B cell (primary cell): ENCODE measurements at places on chromosomes 2 and 18.

- DNase-seq: no peak
Observed at GRCh38 chr2:226466589-226466988, 333.0 kb downstream of the IRS1 start.

DNA sequence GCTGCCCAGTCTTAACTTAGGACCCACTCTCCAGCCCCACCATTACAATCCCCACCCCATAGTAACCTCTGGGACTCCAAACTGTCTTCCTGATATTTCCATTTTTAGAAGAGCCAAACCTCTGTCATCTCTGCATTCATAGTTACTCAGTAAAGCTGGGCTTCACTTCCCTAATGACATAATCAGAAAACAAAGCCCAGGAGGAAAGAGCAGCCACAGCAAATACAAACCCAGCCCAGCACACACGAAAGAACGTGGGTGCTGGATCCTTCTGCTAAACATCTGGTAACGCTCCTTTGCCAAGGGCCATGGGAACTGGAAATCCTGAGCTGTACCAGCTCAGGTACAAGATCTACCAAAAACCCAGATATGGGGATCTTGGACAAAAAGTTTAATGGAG is 36.8 kb upstream of the RIOK3 start:
- no peak for DNase-seq

DNA sequence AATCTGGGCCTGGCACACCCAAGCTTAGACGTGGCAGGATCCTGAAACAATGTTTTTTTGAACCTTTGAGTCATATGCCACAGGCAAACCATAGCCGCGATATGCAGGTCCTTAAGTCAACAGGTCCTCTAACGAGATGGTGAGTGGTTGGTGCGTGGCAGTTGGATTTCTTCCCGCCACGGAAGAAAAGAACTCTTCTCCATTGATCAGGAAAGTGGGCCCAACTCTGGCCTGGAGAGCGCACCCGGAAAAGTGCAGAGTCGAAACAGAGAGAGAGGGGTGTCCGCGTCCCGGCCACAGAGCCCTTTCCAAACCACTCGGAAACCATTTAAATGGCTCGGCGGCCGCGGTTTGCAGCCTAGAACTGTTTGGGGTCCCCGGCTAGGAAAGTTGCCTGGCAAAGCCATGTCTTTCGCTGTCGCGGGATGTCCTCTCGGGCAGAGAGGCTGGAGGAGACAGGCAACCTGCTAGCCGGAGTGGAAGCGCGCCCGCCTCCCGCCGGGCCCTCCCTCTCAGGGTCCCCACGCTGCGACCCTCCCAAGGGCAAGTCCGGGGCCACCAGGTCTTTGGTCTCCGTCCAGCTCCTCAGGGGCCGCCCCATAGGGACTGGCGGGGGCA is 777 bp downstream of the GALNT3 start:
- peak; percentile 44 for DNase-seq

DNA sequence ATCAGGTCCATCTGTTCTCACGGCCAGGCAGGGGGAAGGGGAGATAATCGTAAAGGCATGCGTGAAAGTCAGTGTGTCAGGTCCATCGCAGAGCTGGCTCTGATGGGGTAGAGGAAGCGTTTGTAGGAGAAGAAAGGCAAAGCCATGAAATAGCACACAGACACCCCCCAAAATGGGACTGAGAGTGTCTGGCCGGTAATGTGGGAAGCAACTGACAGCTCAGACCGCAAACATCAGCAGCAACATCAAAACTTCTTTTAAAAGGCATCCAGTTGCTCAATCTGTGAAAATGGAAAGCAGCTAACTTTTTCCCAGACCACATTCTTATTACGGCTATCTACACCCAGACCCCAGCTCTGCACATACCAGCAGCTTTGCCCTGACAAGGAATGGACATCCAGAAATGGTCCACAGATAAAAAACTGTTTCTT is 232.6 kb downstream of the EN1 start:
- no peak for DNase-seq

- DNase-seq: no peak
Observed at GRCh38 chr2:238259061-238260020, 19.5 kb upstream of the HES6 start.

DNA sequence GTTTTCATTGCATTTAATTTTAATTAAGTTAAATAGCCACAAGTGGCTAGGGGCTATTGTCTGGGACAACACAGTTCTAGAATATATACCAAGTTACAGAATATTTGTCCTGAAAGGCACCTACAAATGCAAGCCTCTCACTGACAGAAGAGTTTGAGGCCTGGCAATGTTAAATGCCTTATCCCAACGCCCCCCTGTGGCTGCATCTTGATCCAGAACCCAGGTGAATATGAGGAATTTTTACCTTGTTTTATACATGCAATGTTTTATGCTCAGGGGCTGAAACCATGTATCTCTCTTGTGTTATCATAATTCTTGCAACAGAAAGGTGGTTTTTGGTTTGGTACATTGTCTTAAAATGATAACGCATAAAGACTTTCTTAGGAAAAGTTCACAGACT is 71.8 kb upstream of the SEC11C start:
- no peak for DNase-seq

- no peak for DNase-seq
Observed at GRCh38 chr2:42054714-42055430, 7.1 kb downstream of the PKDCC start.

- peak; percentile 40 for DNase-seq
Observed at GRCh38 chr2:231037202-231037730, at the start of gene C2orf72. Gene C2orf72 (plus strand): TSS chr2:231037523. CDS start chr2:231037566, 43 bp downstream.

DNA sequence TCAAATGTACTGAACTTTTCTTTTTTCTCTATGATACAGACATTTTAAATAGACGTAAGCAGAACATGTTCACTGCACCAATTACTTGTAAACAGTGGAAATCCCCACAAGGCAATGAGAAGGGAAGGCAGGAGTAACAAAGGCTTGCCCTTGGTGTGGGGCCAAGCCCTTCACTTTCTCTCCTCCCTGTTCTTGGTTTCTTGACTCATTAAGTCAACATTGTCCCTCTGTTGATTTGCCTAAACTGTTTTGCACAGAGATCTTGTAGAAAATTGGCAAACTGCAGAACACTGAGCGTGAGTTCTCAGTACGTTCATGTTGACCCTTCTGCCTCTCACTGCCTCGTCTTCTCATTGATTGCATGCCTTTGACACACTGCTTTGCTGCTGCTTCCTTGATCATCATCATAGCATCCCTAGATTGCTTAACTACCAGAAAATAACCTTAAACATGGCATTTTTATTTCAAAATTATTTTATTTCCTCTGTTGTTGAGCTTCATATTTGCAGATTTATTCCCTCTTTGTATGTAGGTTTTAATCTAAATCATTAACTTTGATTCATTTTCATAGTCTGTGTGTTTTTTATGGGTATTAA is 257.7 kb downstream of the PTGR3 start:
- DNase-seq: peak; percentile 13

GRCh38 chr18:76980663-76981395 is 151.8 kb downstream of the MBP start:
- peak; percentile 85 for DNase-seq

DNA sequence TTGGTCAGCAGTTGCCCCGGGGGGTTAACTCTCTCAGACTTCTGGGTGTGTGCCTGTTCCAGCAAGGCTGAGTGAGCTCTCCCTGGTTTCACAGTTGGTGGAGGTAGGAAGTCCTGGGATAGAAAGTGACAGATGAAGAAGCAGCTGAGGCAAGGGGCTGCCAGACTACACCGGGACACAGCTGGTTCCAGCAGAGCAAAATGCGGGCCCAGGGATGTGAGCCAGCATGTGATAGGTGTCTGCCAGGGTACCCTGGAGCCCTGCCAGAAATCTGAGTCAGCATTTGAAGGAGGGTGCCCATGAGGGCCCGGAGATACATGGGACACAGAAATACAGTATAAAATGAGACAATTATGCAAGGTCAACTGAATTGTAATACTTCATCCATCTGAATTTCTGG is 79.3 kb upstream of the LGALSL start:
- DNase-seq: no peak

GRCh38 chr2:239322416-239323086 is 78.3 kb downstream of the HDAC4 start:
- DNase-seq: no peak

DNA sequence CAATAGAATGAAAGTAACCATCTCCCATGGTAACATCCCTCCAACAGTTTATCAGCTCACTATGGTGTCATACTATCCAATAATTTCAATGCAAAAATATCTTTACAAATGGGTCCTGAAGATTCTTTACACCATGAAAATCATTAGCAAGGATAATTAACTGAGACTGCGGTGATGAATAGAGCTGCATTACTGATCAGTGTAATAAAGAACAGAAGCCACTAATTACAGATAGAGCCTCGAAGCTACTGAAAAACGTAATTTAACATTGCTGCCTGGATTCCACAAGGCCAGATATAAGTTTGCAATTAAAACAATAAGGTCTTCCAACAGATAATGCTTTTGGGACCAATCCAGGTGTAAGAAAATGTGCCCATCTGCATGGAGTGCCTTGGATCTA is 1245.8 kb upstream of the SLC39A10 start:
- no peak for DNase-seq

GRCh38 chr2:45754131-45755010 is 102.9 kb downstream of the PRKCE start:
- no peak for DNase-seq

DNA sequence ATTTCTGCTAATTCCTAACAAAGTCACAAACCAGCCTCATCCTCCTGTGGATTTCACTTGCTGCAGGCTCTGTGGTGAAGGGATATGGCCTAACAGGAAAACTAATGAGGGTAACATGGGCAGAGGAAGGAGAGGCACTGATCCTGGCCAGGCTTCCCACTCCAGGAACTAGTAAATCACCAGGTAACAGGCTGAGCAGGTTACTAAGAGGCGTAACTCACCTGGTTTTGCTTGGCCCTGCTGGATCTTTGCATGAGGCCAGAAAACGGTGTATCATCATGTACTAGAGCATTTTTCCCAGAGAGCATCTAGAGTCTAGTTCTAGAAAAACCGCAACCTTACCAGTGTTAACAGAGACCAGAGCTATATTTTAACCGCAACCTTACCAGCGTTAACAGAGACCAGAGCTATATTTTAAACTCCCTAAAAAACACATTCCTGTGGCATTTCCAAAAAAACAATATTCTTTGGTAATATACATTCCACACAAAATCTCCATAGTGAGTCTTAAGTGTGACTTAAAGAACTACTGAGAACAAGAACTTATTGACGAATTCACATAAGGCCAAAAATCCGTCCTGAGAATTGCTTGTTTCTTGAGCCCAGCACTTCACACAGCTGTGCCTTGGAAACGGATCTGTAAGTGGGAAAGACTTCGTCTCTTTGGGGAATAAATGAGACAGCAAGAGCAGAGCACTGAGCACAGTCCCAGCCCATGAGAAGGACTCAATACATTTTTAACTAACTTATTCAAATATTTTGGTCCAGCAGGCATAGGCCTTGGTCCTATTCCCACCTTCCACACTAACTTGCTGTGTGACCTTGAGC is 43.4 kb downstream of the DPP4 start:
- no peak for DNase-seq

DNA sequence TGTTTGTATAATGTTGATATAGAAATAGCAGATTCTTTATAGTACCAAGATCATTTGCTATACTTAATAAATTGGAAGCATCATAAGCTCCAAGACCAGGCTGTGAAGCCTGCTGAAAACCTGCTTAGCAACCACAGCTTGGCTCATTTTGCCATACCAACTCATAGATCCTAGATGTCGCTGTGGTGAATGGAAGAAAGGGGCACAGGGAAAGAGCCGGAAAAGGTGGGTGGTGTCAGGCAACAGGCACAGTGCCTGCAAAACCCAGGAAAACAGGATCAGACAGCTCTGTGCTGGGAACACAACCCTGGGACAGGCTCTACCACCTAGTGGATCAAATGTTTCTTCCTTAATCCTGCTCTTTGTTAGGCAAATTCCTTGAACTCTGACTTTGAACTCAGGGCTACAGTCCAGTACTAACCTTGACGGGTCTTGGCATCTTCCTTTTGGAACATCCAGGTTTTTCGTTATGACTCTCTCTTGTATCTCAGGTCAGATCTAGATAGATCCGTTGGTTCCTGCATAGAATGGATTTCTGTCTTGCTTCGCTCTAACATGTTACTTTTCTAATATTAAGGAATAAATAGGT is 31.6 kb downstream of the TWSG1 start:
- DNase-seq: no peak

GRCh38 chr18:62555135-62555534 is 32.3 kb downstream of the ZCCHC2 start:
- DNase-seq: no peak

DNA sequence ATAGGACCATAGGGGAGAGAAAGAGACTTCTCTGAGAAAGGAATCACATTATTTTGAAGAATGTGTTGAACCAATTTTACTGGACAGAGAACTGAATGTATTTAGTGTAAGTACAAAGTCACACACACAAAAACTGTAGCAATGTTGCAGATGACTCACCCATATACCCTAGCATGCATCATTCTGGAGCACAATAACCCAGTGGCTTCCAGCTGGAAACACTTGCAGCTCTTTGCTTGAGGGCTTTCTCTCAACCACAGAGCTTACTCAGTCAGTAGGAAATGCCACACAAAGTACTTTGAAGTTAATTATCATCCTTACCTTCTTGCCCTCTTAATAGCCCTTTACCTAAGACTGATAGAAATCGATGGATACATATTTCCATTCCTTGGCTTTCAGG is 760.0 kb upstream of the FSHR start:
- no peak for DNase-seq

DNA sequence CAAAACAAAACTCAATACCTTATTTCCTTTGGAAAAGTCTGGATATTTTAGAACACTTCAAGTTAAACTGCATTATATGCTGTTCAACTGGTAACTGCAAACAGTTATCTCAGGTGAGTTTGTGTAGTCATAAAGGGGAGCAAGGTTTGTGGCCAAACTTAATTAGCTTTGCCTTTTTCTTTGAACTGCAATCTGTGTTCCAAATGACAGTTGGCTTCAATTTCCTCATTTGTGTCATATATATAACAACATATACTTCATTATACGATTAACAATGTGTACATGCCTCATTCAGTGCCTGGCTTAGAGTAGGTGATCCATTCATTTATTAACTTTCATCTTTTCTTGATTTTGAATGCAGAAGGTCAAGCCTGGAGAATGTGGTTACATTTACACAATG is 55.8 kb downstream of the KCNE4 start:
- no peak for DNase-seq

DNA sequence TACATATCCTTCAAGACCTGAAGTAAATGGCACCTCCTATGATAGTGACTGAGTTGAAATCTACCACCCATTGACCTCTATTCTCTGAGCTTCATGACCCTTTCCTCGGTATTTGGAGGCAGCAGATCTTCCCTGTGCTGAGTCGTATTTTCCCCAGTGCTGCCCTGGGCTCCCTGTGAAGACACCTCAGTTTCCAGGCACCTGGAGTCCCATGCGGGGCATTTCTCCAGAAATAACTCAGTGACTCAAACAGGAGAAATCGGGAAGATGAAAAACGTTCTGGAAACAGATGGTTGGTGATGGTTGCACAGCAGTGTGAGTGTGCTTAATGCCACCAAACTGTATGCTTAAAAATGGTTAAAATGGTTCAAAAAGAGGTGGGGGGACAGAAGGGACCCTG is 18.0 kb downstream of the SMYD1 start:
- no peak for DNase-seq

GRCh38 chr2:240881913-240882312 is 13.3 kb downstream of the AGXT start:
- DNase-seq: no peak

DNA sequence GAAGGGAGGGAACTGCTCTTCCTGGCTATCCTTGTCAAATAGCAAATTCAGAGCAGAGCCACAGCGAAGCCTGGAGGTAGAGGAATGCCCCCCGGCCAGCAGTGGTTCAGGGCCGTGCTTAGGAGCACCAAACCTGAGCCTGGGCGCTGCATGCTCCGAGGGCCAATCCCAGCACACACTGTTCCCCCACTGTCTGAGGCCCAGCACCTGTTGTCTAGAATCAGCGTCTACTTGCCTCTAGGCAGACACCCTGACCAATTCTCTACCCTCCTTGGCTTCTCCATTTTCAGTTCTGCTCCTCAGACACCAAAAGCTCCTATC is 177.6 kb upstream of the PKDCC start:
- no peak for DNase-seq
